ENCODE measurements at places on chromosomes 6 and 20. TPM values are rescaled to one million over a fixed set of nuclear protein-coding genes. Genes with fewer than 3 reads are reported as not detected.

DNA sequence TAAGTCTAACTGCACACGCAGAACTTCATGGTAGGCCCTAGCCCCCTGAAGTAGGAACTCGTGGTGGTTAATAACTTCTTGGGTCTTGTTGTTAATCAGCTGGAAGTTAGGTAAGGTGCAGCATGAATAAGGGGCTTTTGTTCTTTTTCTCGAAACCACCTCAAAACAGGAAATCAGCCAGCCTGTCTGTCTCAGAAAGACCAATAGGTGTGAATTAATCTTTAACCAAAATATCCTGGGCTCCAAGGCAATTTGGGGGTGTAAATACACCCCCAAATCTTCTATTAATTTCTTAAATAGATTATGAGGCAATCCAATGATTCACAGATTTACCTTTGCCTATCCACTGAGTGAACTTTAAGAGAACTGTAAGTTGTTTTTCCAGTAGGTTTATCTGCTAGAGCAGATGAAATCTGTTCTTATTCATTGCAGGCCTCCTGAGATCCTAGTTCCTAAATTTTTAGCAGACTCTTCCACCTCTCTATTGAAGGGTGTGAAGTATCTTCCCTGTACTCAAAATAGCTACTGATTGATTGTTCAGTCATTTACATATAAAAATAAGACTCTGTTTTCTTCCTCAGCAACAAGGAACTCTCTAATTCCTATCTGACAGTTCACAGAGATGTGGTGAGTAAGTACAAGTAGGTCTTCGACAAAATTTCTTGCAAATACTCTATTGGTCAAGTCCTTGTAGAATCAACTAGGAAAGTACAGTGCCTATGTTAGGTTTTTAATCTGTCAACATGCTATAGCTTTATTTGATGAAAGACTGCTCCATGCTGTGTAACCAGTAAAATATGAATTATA lies 427.1 kb upstream of the NOX3 start:
- no peak for DNase-seq

- no peak for DNase-seq
These were observed 131.2 kb upstream of the HDDC2 start for GRCh38 chr6:125432963-125433362.

DNA sequence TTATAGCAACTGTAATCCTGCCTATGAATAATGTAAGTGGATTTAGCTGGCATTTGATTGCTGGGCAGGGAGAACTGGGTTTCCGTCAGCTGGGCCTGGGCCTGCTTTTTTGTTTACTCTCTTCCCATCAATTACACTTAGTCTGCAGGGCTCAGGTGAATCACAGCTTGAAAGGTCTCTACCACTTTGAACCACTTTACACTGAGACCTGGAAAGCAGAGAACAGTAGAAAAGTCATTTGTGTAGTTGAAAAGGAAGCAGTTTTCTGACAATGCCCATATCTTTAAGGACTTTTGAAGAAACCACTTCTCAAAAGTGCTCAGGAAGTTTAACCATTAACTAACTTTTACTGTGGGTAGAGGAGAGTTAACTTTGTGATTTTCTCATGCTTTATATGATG lies 315.4 kb upstream of the SASH1 start:
- DNase-seq = no peak

- DNase-seq = no peak
These were observed 167.6 kb downstream of the THBS2 start for GRCh38 chr6:169086020-169086419.

SLC22A1 gene
- total RNA-seq = 0.38 TPM

Measured in left cardiac atrium (tissue), 4 donors.